Endodermal cell (in vitro differentiated cells): ENCODE measurements at places on chromosomes 1 and 21. TPM values are rescaled to one million over a fixed set of nuclear protein-coding genes. Genes with fewer than 3 reads are reported as not detected.

DNA sequence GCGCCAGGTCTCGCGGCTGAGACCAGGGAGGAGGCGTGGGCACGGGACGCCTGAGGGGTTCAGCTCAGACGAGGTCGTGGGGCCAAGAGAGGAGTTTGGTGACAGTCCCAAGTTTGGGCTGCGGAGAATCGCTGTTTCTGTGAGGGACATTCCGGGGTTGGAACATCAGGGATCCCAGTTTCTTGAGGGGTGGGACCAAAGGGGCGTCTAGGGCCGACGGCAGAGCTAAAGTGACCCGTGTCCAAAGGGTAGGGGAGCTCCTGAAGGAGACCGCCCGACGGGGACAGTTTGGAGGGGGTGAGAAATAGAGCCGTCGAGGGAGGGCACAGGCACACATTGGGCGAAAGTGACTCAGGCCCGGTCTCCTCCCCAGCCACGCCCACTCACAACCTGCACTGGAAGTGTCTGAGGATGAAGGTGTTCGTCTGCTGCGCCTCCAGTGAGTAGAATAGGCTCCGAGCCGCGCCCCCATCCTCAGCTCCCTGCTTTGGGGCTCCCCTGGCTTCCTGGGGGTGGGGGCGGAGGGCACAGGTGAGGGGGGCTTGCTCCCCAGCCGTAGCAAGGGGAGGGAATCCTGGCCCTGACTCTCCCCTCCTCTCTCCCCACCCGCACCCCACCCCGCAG lies 7.0 kb downstream of the EFNA3 start:
- peak; percentile 80 for DNase-seq

The RGSL1 gene
- not detected in 3 replicates for total RNA-seq

The HSPB7 gene
- total RNA-seq: 0.15 to 0.17 TPM in 2 of 3 replicates, not detected in the other

DNA sequence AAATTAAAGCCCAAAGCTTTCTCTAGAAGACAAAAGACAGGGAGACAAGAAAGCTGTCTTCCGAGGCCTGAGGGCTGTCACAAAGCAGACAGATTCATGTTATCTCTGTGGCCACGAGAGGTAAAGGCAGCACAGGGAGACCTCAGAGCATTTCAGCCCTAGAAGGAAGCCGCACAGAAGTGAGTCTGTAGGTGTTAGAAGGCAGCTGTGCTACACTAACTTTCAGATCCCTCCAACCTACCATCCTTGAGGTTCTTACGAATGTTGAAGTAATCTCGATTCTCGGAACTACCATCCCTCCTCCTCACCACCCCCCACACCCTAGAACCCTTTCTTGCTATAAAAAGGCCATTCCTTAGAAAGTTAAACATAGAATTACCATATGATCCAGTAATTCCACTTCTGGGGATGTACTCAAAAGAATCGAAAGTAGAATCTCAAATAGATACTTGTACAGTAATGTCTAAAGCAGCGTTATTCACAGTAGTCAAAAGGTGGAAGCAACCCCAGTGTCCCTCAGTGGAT lies 21.5 kb upstream of the LYST start:
- DNase-seq: no peak

The TFF3 gene
- total RNA-seq: not detected in 3 replicates

The SLFNL1 gene
- not detected in 3 replicates for total RNA-seq
